ENCODE measurements at places on chromosomes 2 and 18. TPM values are rescaled to one million over a fixed set of nuclear protein-coding genes. Genes with fewer than 3 reads are reported as not detected.

The FBXO48 gene
- 1.5 TPM for total RNA-seq

The SERPINB4 gene
- not detected for total RNA-seq

The MYO3B gene
- total RNA-seq = not detected

The CFC1 gene
- total RNA-seq = not detected

The DPP10 gene
- not detected for total RNA-seq

The ANKAR gene
- total RNA-seq = 6.6 TPM

The IL36B gene
- total RNA-seq = not detected

The WDR43 gene
- 98.8 TPM for total RNA-seq

The ACTG2 gene
- total RNA-seq = 13.2 TPM

The CD8A gene
- 2.8 TPM for total RNA-seq

The UGT1A5 gene
- not detected for total RNA-seq
